ENCODE measurements at places on chromosomes 2 and 18. TPM values are rescaled to one million over a fixed set of nuclear protein-coding genes. Genes with fewer than 3 reads are reported as not detected.

ZNF521 gene
- total RNA-seq = 6.9 TPM

AQP12B gene
- 0.85 TPM for total RNA-seq

C2orf80 gene
- total RNA-seq = not detected

PSMA8 gene
- not detected for total RNA-seq

NT5DC4 gene
- not detected for total RNA-seq

KLHL14 gene
- not detected for total RNA-seq

SOX11 gene
- total RNA-seq = not detected

TMEM131 gene
- 89.5 TPM for total RNA-seq

CFAP65 gene
- 0.76 TPM for total RNA-seq

MPHOSPH10 gene
- total RNA-seq = 22.9 TPM

CDH2 gene
- total RNA-seq = 1.8 TPM

CYBRD1 gene
- total RNA-seq = 73.1 TPM

COL6A3 gene
- 22.6 TPM for total RNA-seq

CCNYL1 gene
- 38.6 TPM for total RNA-seq

OR6B2 gene
- total RNA-seq = not detected

DGKD gene
- total RNA-seq = 93.2 TPM

HOXD12 gene
- total RNA-seq = not detected

NEU2 gene
- not detected for total RNA-seq

PJVK gene
- 1.1 TPM for total RNA-seq

PLGLB2 gene
- total RNA-seq = not detected

CXCR2 gene
- total RNA-seq = 0.17 TPM

LRRTM4 gene
- total RNA-seq = not detected

CNTNAP5 gene
- not detected for total RNA-seq

IGFBP5 gene
- total RNA-seq = 40.0 TPM

ALPI gene
- total RNA-seq = 15.9 TPM

EFR3B gene
- total RNA-seq = 2.5 TPM

ACTR1B gene
- 67.4 TPM for total RNA-seq

EHD3 gene
- 1.7 TPM for total RNA-seq

IL36B gene
- total RNA-seq = not detected

SPC25 gene
- total RNA-seq = 4.1 TPM

CCDC74B gene
- total RNA-seq = 0.49 TPM

GREB1L gene
- not detected for total RNA-seq

CKAP2L gene
- total RNA-seq = 4.7 TPM

POMC gene
- 0.59 TPM for total RNA-seq

HRH4 gene
- 0.11 TPM for total RNA-seq

CSRNP3 gene
- 2.8 TPM for total RNA-seq

UGT1A8 gene
- total RNA-seq = 19.3 TPM

ABHD3 gene
- 131 TPM for total RNA-seq

TMEM237 gene
- 5.2 TPM for total RNA-seq

DYSF gene
- 2.4 TPM for total RNA-seq

SLC4A3 gene
- total RNA-seq = 0.24 TPM

DNAJC5G gene
- total RNA-seq = not detected

IL1F10 gene
- not detected for total RNA-seq

CD207 gene
- total RNA-seq = not detected

SERPINB3 gene
- total RNA-seq = not detected

Data from left colon (tissue), 2 donors.